ENCODE measurements at places on chromosomes 3 and 15.

- DNase-seq = no peak
Observed at GRCh38 chr3:13338231-13338630, 81.9 kb downstream of the NUP210 start.

GRCh38 chr3:141914311-141914710, 37.9 kb downstream of the ATP1B3 start:
- no peak for DNase-seq

- no peak for DNase-seq
Observed at GRCh38 chr3:117218641-117219048, 509.1 kb downstream of the TUSC7 start.

- no peak for DNase-seq
Observed at GRCh38 chr3:12438318-12438717, 46.0 kb upstream of the TSEN2 start.

DNA sequence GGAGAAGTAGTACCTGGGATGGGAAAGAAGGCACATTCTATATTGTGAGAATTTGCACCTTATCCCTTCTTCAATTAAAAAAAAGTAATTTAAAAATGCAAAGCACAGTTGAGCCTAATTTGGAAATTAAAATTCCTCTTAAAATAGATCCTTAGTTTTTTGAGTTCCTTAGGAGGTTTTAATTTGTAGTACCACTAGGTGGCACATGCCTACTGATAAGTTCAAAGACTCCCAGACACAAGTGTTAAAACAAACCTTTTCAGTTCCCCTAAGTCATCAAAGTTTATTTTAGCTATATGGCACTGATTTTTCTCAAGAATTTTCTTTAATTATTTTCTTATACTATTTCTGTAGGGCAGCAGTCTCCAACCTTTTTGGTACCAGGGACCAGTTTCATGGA, 127.6 kb upstream of the AZI2 start:
- DNase-seq = peak; percentile 44

DNA sequence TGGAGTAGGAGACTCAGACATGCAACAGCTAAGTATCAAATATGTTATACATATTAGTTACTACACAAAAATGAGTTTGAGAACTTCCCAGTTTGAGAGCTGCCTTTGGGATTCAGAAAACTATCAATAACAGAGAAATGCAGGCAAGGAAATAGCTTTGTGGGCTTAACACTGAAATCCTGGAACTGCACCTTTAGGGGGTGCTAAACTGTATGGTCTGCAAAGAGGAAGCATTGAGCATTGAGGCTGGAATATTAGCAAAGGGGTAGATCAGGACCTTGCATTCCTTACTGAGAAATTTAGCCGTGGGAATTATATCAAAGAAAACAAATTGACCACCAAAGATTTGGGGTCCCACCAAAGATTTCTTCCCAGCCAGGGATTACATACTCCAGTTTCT, 580.0 kb downstream of the ZNF385D start:
- peak; percentile 70 for DNase-seq

GRCh38 chr3:132285620-132285945, 31.6 kb upstream of the ACP3 start:
- peak; percentile 73 for DNase-seq

GRCh38 chr15:45794304-45794703, 159.5 kb downstream of the SQOR start:
- DNase-seq = no peak

DNA sequence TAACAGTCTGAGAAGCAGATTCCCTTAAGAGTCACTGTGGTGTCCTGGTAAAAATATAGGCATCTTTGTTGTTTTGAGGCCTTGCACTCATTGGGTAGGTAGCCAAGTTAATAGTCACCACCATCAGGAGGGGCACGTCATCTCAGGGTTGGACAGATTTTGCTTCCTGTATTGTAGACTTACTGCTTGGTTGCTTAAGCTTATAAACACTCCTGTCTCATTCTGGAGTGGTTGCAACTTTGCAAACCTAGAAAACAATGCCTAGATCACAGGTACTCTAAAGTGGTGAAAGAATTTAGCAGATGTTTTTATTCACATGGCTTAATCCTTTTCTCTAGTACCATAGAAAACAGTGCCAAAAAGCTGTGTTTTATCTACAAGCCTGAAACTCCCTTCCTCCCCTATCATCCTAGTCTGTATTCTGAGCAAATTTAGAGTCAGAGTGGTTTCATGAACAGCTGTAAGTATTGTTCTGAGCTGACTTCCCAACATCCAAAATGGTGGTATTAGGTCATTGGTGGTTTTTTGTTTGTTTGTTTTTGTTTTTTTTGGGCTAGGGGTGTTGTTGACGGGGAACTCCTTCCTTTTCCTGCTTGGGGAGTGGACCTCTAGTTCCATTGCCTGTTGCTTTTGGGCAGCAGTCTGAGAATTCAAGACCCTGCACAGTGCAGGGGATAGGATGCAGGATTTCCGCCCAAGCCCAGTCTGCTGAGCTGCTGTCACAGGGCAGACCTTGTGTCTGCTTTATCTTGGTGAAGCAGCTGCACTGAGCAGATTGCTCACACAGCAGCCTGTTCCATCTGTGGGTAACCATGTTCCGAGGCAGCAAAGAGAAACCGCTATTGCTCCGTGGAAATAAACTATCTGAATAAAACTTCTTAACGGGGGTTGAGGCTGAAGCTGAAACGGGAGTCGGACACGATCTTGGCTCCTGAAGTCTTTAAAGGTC, 202.0 kb downstream of the AKAP13 start:
- DNase-seq = peak; percentile 95

Data from OCI-M1 (cell line).